ENCODE measurements at places on chromosomes 3 and 15.

GRCh38 chr3:27483117-27484014 is 818 bp downstream of the SLC4A7 start:
- DNase-seq: peak; percentile 16

DNA sequence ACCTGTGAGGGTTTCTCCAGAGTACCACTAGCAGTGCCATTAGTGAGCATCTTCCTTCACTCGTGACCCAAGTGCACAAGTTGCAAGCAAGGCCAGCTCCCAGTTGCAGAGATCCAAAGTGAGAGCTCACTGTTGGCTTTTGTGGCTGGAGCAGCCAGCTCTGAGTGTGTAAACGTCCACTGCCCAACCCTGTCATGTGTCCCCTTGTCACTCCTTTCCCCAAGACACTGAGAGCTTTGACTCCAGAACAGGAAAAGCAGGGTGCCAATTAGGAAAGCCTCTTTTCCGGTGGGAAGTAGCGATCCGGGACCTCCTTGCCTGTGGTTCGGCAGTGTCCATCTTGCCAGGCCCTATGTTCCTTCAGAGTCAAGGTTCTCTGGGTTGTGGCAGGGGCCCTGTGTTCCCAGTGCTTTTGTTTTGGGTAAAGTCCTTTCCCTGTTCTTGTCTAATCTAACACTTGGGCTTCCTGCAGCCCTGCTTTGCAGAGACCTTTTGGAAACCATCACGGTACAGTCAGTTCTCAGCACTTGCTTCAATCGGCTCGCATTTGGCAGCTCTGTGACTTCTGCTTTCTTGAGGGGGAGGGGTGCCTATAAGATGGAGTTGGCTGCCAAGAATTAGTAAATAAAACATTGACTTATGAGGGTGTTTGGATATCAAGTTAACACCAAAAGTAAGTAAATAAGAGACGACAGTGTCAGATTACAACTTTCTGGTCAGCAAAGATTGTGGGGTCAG is 90.5 kb downstream of the DNASE1L3 start:
- DNase-seq: no peak

- DNase-seq: no peak
These were observed 246.9 kb upstream of the AGTR1 start for GRCh38 chr3:148450819-148451218.

DNA sequence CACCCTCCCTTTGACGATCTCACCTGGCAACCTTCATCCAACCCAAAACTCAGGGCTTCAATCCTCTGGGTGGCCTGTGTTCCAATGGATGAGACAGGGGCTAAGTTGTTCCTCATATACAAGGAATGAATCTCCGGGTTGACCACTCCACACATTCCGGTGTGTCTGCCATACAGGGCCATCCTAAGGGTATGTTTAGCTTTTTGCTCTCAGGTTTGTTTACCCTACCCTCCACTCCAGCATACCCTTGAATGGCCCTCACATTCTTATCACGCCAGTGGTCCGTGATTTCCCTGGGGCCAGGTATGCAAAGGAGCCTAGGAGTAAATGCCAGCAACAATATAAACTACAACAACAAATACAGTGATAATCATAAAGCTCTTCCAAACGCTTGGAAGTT is 45.7 kb upstream of the VGLL3 start:
- DNase-seq: no peak

GRCh38 chr3:34213478-34213877 is 415.0 kb downstream of the PDCD6IP start:
- no peak for DNase-seq

GRCh38 chr3:31027191-31027761 is 132.8 kb upstream of the GADL1 start:
- DNase-seq: no peak

GRCh38 chr15:77456746-77457145 is 36.1 kb downstream of the HMG20A start:
- no peak for DNase-seq

GRCh38 chr3:120604784-120605183 is 8.6 kb downstream of the NDUFB4 start:
- DNase-seq: no peak

DNA sequence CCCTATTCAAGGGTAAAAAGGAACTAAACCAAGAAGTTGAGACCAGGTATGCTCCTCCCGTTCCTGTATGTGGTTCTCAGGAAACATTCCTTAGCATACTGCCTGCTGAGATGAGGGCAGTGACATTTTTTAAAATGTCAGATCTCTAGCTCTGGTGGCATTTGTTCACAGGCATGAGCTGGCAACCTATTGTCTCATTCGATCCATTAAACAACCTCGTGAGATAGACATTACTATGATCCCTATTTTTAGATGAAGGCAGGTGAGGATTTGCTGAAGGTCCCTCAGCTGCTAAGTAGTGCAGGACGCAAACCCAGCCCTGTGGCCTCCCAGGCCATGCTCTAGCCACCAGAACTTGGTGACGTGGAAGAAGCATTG is 74.9 kb downstream of the SIDT1 start:
- DNase-seq: no peak

- DNase-seq: no peak
These were observed 64.2 kb downstream of the SCAPER start for GRCh38 chr15:76840830-76841460.

- no peak for DNase-seq
These were observed 36.2 kb downstream of the SLC6A11 start for GRCh38 chr3:10852066-10852808.

DNA sequence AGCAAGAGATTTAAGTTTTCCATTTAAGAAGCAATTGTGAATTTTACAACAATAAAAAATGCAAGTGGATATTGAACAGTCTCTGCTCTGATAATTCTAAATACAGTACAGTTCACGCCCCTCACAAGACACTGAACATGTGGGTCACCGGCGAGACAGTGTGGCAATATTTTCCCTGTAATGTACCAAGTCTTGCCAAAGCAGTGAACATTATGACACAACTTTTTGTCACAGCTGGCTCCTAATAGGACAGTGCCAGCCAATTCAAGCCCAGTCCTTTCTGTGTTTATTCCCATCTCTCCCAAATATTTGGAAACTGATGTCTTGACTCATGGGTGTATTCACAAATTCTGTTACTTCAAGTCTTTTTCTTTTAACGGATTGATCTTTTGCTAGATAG is 62.3 kb downstream of the PPARG start:
- DNase-seq: no peak

- DNase-seq: no peak
These were observed 548.3 kb upstream of the TBL1XR1 start for GRCh38 chr3:177745607-177746005.

DNA sequence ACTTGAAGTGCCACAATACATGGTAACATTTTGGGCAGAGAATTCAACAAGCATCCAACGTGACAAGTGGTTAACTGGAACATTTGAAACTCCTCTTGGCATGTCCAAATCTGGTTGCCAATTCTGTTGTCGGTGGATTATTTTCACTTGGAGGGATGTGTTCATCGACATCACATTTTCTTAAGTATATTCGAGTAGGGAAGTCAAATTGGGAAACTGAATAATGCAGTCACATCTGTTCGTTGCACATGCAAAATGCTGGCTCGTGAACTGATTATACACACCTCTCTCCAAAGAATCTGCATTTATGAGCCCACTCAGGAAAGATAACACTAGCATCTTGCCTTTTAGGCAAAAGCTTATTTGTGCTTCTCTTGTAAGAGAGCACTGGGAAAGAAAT is 139.7 kb downstream of the LIPC start:
- DNase-seq: no peak

DNA sequence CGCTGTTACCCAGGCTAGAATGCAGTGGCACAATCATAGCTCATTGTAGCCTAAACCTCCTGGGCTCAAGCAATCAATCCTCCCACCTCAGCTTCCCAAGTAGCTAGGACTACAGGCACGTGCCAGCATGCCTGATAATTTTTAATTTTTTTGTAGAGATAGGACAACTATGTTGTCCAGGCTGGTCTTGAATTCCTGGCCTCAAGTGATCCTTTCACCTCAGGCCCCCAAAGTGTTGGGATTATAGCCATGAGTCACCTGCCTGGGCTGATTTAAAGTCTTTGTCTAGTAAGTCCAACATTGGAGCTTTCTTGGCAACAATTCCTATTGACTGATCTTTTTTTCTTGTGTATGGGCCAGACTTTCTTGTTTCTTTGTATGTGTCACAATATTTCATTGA is 28.1 kb downstream of the SPINK8 start:
- no peak for DNase-seq

GRCh38 chr3:144968750-144969350 is 997.2 kb downstream of the DIPK2A start:
- DNase-seq: no peak

GRCh38 chr3:186044968-186045367 is 63.9 kb downstream of the ETV5 start:
- no peak for DNase-seq

GRCh38 chr3:157130467-157131251 is 29.3 kb downstream of the CCNL1 start:
- peak; percentile 74 for DNase-seq

DNA sequence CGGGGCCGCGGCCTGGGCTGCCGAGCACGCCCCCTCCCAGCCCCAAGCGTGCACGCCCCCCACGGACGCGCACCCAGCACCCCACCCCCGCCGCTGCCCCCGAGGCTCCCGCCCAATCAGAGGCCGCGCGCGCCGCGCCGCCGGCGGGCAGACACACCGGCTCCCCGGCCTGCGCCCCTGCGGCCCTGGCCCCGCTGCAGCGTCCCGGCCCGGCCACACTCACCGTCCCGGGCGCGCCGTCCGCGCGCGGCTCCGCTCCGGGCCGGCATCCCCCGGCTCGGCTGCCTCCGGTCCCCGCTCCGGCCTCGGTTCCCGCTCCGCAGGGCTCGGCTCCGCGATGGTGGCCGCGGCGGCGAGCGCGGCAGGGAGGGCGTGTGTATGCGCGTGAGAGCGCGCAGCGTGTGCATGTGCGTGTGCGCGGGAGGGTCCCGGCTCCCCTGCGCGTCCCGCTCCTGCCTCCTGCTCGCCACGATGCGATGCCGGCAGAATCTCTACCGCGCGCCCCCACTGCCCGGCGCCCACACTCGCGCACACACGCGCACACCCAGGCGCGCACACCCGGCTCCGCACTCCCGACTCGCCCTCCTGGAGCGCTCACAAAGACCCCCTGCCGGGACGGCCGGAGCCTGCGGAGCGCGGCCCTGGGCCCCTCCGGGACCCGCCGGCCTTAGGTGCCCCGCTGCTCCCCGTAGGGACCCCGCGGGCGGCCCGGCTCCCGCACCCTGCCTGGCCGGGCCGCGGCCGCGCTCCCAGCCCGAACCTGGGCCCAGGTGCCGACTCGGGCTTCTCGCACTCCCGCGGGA is 186.5 kb upstream of the LINGO1 start:
- no peak for DNase-seq

DNA sequence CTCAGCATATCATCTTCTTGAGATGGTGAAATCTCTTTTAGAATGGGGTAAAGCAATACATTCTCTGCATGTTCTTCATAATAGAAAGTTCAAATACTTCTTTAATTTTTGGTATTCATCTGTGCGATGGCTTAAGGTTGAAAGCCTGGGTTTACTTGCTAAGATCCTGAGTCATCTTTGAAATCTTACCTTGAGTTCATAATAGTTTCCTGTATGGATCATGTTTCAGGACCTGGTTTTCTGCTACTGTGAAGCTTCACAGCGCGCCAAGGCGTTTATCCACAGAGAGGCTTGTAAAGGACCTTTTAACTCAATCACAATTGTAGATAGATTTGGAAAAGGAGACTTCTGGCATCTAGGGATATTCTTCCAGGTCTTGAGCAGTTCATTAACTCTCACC is 39.0 kb downstream of the MED12L start:
- DNase-seq: no peak

- no peak for DNase-seq
These were observed 44.8 kb upstream of the RAF1 start for GRCh38 chr3:12708584-12709192.

Measured in activated effector memory CD4-positive, alpha-beta T cell treated with Interleukin-2 at 50 U/mL for 16 hours (primary cell).